ENCODE measurements at places on chromosomes 3 and 15. TPM values are rescaled to one million over a fixed set of nuclear protein-coding genes. Genes with fewer than 3 reads are reported as not detected.

TRH gene
- not detected for total RNA-seq

CD96 gene
- not detected for total RNA-seq

RBPMS2 gene
- 0.09 TPM for total RNA-seq

PLEKHO2 gene
- total RNA-seq: 21.7 TPM

TEX55 gene
- total RNA-seq: not detected

CYP1A2 gene
- not detected for total RNA-seq

GOLGA8M gene
- 0.09 TPM for total RNA-seq

CLEC3B gene
- total RNA-seq: 2.6 TPM

HCLS1 gene
- total RNA-seq: 65.9 TPM

RARRES1 gene
- total RNA-seq: 4.2 TPM

TBC1D2B gene
- total RNA-seq: 25.9 TPM

TICRR gene
- total RNA-seq: 2.6 TPM

CLDN11 gene
- total RNA-seq: 277 TPM

NAA50 gene
- total RNA-seq: 120 TPM

COL7A1 gene
- 1.4 TPM for total RNA-seq

SLC7A14 gene
- 1.6 TPM for total RNA-seq

Data from endothelial cell of coronary artery (primary cell).